ENCODE measurements at places on chromosomes 11 and 22.
A peak's percentile ranks its signal among the peaks of the same experiment; 100 is the strongest.

DNA sequence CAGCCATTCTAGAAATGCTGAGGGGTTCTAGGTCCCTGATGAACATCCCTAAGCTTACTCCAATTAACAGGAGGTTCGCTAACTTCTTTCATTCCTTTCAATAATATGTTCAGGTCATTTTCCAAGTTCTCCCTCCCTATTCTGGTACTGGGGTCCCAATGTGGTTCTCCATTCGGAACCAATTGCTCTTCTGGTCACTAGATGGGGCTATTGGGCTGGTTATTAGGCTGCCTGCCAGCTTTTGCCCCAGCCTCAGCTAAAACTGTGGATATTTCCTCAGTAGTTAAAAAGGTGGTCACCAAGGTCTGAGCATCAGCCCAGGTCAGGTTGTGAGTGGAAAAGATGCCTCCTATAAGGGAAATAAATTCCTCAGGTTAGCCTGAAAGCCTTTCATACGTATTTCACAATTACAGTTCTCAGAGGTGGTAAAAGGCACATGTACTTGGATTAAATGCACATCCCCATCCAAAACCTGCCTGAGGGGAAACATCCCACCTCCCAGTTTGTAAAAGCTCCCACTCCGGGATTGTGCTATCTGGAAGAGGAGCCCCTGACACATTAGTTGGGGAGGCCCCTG lies 161.1 kb upstream of the CCDC179 start:
- DNase-seq = peak; percentile 11

DNA sequence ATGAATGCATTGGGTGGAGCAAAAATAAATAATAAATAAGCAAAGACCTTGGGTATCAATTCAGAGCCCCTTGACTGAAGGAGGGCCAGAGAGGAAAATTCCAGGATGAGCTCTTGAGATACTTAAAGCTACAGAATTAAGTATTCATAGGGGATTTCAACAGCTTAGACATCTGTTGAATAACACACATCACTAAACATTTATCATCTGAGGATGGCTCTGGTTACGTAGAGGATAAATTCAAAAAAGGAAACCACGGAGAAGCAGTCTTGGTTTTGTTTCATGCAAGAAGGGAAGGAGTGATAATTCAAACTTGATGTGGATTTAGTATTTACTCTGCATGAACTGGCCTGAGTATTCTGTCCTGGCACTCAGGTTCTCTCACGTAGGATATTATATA lies 29.8 kb downstream of the ARHGAP42 start:
- no peak for DNase-seq

GRCh38 chr11:90699791-90700400 lies 477.0 kb upstream of the CHORDC1 start:
- no peak for DNase-seq

- no peak for DNase-seq
Measured at GRCh38 chr22:46146329-46146728, 4.0 kb upstream of the PPARA start.

GRCh38 chr11:124479561-124479960 lies 34.1 kb upstream of the OR8B8 start:
- DNase-seq = no peak

DNA sequence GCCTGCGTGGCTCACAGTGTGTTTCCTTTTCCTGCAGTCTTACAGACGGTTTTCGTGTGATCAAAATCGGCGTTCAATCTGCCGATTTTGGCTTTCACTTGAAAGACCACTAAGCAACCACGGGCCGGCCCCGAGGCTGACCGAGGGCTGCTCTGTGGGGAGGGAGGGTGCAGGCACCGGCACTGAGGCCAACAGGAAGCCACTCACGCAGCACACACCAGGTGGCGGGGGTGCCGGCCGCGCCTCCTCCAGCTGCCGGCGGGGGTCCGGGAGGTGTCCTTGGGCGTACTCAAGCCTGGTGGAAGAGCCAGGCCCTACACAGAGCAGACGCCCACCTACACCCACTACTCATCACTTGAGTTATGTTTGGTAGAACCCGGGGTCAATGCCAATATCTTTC lies 14.3 kb downstream of the TOLLIP start:
- DNase-seq = no peak

- DNase-seq = no peak
Measured at GRCh38 chr11:79308429-79308828, 132.4 kb downstream of the TENM4 start.

GRCh38 chr11:14308897-14309387 lies 50.0 kb downstream of the RRAS2 start:
- DNase-seq = no peak

- DNase-seq = no peak
Measured at GRCh38 chr22:24831687-24832086, 25.7 kb downstream of the SGSM1 start.

GRCh38 chr11:100869328-100869727 lies 182.2 kb downstream of the ARHGAP42 start:
- DNase-seq = no peak

DNA sequence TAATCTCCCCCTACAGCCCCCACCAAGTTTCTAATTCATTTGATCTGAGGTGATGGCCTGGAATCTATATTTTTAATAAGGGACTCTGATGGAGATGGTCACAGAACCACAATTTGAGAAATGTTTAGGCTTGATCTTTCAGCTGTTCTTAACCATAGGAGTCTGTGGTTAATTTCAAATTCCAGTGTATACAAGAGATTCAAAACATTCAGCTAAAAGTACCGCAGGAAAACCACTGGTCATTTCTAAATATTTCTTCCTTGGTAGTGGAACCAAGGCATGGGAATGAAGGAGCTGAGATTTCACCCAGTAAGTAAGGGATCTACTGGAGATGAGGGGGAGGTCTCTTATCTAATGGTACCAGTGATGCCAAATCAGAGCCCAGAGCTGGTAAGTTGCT lies 18.3 kb upstream of the GALNT18 start:
- no peak for DNase-seq
